Astrocyte (in vitro differentiated cells and primary cell): ENCODE measurements at places on chromosomes 4 and X.

DNA sequence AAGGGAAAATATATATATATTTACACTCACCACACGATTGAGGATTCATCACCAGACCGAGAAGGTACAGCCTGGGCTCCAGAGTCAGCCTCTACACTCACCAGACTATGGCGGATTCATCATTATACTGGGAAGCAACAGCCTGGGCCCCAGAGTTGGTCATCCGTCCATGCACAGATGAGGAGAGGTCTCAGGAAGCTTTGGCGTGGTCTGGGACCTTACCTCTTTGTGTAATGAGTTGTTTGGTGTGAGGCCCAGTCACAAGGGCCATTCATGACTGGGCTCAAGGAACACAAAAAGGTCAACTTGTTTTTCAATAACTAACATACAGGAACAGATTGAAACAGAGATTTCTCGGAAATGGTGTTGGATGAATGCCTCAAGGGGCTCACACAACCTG lies 926.1 kb downstream of the FAM133A start:
- no peak for DNase-seq

DNA sequence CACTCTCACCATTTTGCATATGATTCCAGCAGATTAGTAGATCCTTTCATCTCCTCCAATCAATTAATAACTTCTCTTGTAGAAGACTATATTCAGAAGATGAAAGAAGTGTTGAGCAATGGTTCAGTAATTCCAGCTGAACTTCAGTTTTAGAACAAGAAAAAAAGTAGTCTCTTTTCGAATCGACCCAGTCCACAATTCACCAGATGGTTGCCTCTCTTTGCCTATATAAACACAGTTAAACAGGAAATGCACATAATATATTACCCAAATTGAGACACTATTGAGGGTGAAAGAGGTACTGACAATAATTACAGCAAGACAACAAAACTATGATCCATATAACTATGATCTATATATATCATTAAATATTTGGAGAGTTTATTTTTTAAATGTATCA lies 16.8 kb upstream of the FAM241A start:
- DNase-seq, result no peak

DNA sequence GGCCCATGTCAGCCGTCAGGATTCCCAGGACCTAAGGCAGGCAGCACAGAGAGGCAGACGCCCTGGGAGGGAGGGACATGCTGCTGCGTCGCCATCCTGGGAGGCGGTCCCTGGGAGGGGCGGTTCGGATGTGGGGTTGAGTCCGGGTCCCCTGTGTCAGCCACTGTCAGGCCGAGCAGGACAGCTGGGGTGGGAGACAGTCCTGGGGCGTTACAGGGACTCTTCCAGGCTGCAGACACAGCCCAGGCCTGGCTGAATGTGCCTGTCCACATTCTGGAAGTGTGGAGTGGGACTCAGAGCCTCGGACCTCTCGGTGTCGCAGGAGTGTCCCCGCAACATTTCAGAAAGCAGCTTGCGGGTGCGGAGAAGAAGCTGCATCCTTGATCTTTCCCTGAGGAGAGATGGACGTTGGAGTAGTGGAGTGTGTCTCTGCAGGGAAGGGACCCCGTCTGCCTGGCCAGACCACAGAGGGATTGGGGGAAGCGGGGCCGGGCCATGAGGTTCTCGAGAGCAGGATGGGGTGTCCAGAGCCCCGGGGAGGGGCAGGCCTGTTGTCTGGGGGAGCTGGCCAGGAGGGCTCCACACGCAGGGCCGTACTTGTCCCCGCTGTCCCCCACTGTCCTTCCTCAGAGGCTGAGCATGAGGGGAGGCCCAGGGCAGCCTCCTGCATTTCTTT lies 6.1 kb downstream of the AKAP17A start:
- no peak for DNase-seq

- no peak for DNase-seq
Observed at GRCh38 chrX:132948648-132949260, 9.7 kb downstream of the HS6ST2 start.

GRCh38 chrX:68307769-68308168 lies 125.5 kb downstream of the OPHN1 start:
- peak; percentile 85 for DNase-seq

DNA sequence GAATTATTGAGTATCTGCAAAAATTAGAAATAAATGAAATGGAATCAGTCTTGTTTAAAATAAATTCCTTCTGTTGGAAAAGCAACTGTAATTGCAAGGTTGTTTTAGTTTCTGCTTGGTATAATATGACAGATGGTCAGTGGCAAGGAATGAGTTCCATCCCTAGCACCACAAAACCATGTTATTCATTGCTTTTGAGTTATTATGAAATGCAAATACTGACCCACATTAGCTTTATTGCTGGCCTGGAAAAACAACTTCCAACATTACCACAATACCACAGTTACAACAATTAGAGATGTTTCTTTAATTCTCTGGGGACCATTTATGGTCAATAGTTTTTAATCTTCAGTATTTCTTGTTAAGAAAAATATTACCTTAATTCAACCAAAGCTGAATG lies 194.4 kb downstream of the TMA16 start:
- no peak for DNase-seq

- DNase-seq, result no peak
Observed at GRCh38 chr4:18227880-18228279, 206.3 kb upstream of the LCORL start.
